ENCODE measurements at places on chromosomes 7 and 10.

- DNase-seq: no peak
These were observed 142.2 kb downstream of the ATXN7L1 start for GRCh38 chr7:105734233-105734632.

DNA sequence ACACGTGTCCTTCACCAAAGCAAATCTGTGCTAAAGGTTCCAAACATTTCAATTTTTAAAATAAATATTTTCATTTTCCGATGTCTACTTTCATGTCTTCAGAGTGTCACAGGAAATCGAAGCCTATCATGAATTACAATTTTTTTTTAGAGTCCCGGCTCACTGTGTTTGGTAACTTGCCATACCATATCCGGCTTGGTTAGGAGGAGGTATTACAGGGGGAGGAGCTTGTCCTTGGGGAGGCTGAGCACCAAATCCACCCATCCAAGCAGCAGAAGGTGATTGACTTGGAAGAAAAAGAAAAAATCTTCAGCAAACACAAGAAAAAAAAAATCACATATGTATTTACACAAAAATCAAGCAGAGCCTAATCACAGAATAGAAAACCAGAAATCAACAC is 21.3 kb downstream of the TIAL1 start:
- DNase-seq: no peak

GRCh38 chr7:50206453-50207250 is 97.9 kb upstream of the IKZF1 start:
- DNase-seq: no peak

DNA sequence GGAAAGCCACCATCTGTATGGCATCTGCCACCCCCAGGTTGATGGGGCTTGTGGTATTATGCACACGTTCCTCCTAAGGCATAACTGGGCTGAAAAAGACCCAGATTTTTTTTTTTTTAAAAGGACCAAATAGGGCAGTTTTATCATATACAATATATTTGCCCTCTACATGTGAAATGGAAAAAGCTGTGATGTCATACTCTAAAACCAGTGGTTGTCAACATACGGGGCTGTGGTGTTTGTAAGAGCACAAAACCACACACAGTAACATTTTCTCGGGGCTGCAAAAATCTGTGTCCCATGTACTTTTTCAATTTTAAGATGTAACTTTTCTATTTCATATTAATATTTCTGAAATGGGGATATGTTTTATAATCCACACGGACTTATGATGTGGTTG is 34.9 kb downstream of the FAM171A1 start:
- DNase-seq: no peak

GRCh38 chr7:40244226-40244625 is 109.4 kb downstream of the SUGCT start:
- no peak for DNase-seq

Measured in astrocyte of the spinal cord (primary cell).